ENCODE measurements at places on chromosomes 3 and 15. TPM values are rescaled to one million over a fixed set of nuclear protein-coding genes. Genes with fewer than 3 reads are reported as not detected.

The SUSD5 gene
- 31.5 TPM for total RNA-seq

The PPM1M gene
- 25.5 TPM for total RNA-seq

The GXYLT2 gene
- 51.0 TPM for total RNA-seq

The IDH2 gene
- 79.3 TPM for total RNA-seq

The ZNF662 gene
- total RNA-seq, result 5.2 TPM
